ENCODE measurements at places on chromosomes 1 and 21. TPM values are rescaled to one million over a fixed set of nuclear protein-coding genes. Genes with fewer than 3 reads are reported as not detected.

DNA sequence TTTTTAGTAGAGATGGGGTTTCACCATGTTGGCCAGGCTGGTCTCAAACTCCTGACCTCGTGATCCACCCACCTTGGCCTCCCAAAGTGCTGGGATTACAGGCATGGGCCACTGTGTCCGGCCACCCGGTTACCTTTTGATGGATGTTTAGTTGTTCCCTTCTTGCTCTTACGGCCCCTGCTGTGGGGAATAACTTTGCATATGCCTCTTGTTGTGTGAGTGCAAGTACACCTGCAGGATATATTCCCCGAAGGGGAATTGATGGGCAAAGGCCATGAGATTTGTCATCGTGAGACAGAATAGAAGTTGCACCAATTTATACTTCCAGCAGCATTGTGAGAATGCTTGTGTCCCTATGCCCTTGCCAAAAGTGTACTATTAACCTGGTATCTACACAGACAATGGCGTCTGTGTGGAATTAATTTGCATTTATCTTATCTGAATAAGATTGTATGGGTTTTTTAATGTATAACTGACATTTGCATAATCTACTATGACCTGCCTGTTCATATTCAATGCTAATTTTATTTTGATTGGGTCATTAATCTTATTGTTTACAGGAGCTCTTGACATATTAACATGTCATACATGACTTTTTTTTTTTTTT is 8.1 kb downstream of the IL6R start:
- no peak for DNase-seq

DNA sequence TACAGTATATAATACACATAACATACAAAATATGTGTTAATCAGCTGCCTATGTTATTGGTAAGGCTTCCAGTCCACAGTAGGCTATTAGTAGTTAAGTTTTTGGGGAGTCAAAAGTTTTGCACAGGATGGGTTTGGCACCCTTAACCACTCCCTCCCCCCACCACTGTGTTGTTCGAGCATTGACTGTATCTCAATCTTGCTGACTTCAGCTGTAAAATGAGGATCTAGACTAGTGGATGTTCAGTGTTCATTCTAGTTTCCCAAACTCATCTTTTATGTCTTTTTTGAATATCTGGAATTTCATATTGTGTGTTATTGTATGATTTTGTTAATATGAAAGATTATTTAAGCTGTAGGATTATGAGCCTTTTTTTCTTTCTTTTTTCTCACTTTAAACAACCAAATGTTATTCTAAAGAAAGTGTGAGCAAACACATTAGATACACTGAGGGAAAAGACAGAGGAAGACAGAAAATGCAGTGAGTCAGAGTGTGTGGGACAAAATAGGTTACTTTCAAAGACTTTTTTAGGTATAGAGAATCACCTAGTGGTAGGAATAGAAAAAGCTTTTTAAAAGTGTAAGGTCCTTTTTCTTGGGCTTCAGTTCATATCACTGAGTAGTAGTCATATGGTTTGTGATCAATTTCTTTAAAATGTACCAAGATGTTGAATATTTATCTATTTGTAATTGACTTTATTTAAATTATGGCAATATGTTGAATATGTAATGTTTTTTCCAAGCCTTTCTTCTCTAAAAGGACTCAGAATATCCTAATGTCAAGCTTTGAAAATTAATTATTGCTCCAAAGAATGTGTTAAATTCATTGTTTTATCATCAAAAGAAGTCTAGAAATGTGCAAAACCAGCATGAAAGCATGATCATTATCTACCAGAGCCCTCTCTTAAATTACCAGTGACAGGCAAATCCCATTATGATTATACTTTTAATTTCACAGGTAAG is 17.9 kb upstream of the CENPF start:
- peak; percentile 33 for DNase-seq

GRCh38 chr1:236150311-236150955 is 8.1 kb downstream of the GPR137B start:
- DNase-seq, result no peak

DNA sequence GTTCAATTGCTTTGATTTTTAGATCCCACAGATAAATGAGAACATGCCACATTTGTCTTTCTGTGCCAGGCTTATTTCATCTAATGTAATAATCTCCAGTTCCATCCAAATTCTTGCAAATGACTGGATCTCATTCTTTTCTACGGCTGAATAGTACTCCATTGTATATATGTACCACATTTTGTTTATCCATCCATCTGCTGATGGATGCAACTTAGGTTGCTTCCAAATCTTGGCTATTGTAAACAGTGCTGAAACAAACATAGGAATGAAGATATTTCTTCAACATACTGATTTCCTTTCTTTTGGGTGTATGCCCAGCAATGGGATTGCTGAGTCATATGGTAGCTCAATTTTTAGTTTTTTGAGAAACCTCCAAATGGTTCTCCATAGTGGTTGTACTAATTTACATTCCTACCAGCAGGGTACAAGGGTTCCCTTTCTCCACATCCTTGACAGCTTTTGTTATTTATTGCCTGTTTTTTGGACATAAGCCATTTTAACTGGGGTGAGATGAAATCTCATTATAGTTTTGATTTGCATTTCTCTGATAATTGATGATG is 344.4 kb downstream of the KCTD3 start:
- DNase-seq, result no peak

- no peak for DNase-seq
Measured at GRCh38 chr1:51535006-51535592, 16.0 kb upstream of the EPS15 start.

- no peak for DNase-seq
Measured at GRCh38 chr21:25092441-25093011, 514.8 kb downstream of the MRPL39 start.

DNA sequence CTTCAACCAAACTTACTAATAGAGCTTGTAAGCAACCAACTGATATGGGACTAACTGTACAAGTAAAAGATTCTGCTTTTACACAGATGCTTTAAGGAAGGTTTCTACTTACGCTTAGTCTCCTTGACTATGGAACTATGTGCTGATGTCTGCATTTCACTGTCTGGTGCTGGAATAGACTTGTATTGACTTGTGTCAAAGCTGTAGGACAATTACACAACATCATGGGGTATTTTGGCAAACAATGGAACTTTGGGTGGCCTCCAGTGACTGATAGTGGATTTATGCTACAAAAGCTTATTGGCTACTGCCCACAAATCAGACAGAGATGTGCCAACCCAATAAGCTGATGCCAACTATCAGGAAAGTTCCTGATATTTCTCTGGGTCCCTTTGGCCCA is 10.6 kb downstream of the CBR1 start:
- DNase-seq, result no peak

GRCh38 chr21:25911730-25912401 is 177.1 kb downstream of the GABPA start:
- no peak for DNase-seq

Gene CYP4A11
- polyA plus RNA-seq, result 50.3 TPM

Gene KRTAP13-2
- not detected for polyA plus RNA-seq

Gene DNALI1
- polyA plus RNA-seq, result 71.2 TPM

Gene GMEB1
- polyA plus RNA-seq, result 19.1 TPM

Gene TMEM82
- polyA plus RNA-seq, result 3.3 TPM

Data from right renal cortex interstitium (tissue), 3 donors.